ENCODE measurements at places on chromosomes 5 and 9. TPM values are rescaled to one million over a fixed set of nuclear protein-coding genes. Genes with fewer than 3 reads are reported as not detected.

GRCh38 chr9:129109952-129110739 lies 447 bp downstream of the CRAT start:
- no peak for DNase-seq

- no peak for DNase-seq
Measured at GRCh38 chr9:113177251-113177650, 26.4 kb downstream of the SLC31A2 start.

GRCh38 chr9:97845130-97845529 lies 7.9 kb upstream of the FOXE1 start:
- DNase-seq = no peak

Gene POLR3G
- total RNA-seq = 21.6 TPM

Gene PCDHGA3
- not detected for total RNA-seq

Gene PPP3R2
- total RNA-seq = not detected

- DNase-seq = no peak
Measured at GRCh38 chr5:37787742-37788141, 52.1 kb downstream of the GDNF start.

DNA sequence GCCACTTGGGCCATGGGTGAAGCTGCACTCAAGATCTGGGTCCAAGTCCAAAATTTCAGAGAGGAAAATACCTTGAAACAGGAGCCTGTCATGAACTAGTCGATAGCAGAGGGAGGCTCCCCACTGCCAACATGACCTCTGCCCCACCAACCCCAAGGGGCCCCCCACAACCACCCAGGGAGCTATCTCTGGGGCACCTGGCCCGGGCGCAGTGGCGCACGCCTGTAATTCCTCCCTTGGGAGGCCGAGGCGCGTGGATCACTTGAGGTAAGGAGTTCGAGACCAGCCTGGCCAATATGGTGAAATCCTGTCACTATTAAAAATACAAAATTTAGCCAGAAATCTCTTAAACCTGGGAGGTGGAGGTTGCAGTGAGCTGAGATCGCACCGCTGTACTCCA lies 20.1 kb upstream of the HMCN2 start:
- no peak for DNase-seq

DNA sequence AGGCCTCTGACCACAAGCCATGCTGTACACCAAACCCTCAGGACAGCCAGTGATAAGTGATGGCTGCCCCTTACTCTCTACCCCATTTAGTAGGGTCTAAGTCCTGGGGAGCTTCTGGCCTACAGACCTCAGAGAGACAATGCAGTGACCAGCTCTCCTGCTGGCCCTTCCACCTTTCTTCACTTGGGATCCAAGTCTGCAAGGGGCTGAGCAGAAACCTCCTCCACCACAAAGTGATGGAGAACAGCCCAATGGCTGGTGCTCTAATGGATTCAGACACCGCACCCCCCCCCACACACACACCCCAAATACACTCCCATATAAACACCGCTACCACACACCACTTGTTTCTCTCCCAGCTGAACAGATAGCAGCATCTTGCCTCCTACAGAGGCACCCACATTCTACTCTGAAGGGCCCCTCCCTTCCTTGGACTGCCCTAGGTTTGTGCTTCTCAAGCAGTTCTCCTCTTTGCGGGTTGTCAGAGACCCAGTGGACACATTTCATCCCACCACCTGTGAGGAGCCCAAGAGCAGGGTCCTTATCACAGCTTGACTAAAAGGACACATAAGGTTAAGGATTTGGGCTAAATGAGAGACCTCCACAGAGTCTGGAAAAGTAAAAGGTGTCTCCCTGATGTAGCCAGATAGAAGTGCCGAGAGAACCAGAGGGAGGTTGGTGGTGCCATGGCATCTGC lies 1.3 kb upstream of the PDLIM4 start:
- no peak for DNase-seq

- DNase-seq = no peak
Measured at GRCh38 chr5:11026543-11026942, 265.5 kb upstream of the DAP start.

- DNase-seq = peak; percentile 11
Measured at GRCh38 chr5:146794326-146795029, 84.1 kb downstream of the PPP2R2B start.

- no peak for DNase-seq
Measured at GRCh38 chr9:77935211-77935610, 96.4 kb downstream of the GNAQ start.

GRCh38 chr5:172670444-172670843 lies 29.4 kb downstream of the NEURL1B start:
- DNase-seq = no peak

GRCh38 chr5:1765141-1765879 lies 34.3 kb downstream of the MRPL36 start:
- no peak for DNase-seq

GRCh38 chr5:78361631-78361993 lies 1.2 kb downstream of the SCAMP1 start:
- no peak for DNase-seq

- no peak for DNase-seq
Measured at GRCh38 chr9:133968428-133968827, 23.7 kb downstream of the VAV2 start.

Gene GBGT1
- total RNA-seq = 1.7 TPM

- DNase-seq = no peak
Measured at GRCh38 chr5:87627363-87627762, 214.6 kb upstream of the CCNH start.

DNA sequence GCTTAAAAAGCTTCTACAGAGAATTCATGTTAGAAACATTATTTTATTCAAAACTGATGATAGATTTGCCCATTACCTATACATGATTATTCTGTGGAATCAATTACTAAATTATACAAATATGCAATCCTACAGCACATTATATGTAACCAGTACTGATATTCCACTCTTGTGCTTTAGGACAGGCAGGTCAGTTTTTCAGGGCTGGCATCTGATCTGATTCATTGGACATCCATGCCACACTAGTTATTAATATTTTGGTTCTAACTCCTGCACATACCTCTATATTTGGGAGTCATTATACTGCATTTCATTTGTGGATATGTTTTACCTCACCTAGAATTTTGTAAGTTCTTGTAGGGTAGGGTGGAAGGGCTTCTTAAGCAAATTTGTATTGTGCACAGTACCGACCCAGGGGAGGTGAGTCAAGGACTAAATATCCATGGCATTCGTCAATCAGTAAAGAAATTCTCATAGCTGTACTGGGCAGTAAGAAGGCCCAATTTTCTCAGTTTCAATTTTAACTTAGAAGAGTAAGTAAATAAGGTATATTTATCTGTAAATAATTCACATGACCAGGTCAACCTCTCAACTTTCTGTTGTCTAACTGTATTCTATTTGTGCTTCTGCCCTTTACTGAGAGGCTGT lies 33.5 kb downstream of the ELOVL7 start:
- peak; percentile 40 for DNase-seq

Data from foreskin keratinocyte (primary cell).